Fibroblast of mammary gland (primary cell): ENCODE measurements at places on chromosomes 5 and 9.

GRCh38 chr9:126299706-126300276 lies 26.8 kb upstream of the MVB12B start:
- peak; percentile 9 for DNase-seq

GRCh38 chr5:100131161-100131560 lies 404.0 kb upstream of the FAM174A start:
- no peak for DNase-seq

- peak; percentile 85 for DNase-seq
These were observed 11.0 kb downstream of the TRIO start for GRCh38 chr5:14153932-14154731.

DNA sequence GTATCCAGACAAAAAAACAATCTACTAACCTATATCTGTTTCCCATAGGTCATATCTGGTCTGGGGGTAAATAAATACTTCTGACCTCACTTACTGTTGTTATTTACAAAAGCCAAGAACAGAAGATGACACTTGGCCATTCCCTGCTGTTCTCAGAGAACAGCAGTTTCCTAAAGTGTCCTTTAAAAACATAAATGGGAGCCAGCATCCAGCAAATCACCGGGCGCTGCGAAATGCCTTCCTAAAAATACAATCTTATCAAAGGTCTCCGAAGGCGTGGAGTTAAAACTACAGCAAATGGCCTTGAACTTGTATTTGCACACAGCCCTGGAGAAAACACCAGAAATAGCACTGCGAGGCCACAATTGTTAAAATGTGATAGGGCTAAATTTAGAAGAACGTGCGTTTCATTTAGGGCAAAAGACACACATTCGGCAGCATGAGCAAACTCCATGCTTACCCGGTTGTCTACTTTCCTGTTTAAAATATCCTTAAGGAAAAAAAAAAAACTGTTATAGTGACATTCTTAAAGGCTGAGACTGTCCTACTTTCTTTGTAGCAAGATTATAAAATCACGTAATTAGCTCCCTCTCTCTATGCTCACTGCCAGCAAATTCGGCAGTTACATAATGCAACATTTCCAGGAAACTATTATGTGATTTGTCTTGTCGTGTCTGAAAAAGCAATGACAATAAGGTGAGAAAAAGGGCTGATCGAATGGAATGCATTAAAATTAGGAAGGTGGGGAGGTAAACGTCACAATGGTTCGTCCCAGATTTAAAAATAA lies 1.5 kb downstream of the NFIL3 start:
- DNase-seq, result no peak

DNA sequence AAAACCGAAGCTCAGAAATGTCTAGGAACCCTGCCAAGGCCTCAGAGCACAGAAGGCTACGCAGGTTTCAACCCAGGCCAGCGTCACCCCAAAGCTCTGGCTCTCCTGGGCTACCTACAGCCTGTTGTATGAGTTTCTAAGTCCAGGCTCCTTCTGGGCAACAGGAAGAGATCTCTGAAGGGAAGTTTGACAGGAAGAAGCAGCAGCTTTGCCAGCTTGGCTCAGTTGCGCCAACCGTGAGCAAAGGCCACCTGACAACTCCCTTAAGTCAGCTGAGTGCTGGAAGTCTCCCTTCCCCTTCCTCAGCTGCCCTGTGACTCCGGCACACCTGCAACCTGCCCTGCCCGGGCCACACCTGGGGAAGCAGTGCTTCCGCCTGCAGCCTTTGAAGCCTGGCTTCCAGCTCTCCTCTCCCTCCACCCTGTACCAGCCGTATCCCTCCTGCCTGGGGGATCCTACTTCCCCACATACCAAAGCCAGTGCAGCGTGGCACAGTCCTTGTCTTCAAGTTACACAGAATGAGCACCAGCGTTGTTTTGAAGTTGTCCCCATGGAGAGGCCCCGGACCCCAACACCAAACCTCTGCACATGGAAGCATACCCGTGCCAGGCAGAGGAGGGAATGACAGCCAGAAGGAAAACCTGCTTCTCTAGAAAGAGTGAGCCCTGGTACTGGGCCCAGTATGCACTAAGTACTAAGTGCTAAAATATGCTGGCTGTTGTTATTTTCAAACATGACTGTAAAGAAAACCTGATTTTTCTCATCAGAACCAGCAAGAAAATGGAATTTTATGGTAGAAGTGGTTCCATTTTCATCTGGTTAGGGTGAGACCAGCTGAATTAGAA lies 36.5 kb downstream of the SHB start:
- DNase-seq, result no peak

DNA sequence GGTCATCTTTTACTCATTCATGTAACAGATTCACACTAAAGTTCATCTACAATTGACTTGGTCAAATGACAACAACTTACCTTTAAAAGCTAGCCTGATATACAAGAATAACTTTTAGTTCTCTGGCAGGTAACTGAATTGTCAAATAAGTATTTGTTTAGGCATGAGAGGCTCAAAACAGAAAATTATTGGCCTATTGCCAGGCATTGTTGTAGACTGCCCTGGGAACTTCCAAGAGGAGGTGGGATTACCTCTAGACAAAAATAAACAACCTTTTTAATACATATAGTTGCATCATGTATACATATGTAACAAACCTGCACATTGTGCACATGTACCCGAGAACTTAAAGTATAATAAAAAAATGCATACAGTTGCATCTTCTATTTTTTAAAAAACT lies 18.2 kb upstream of the SLCO4C1 start:
- no peak for DNase-seq

- DNase-seq, result peak; percentile 59
These were observed 262.9 kb upstream of the PTPRD start for GRCh38 chr9:10875752-10876151.

GRCh38 chr9:112890106-112891081 lies at the start of gene SLC46A2:
Gene SLC46A2, minus strand, starts transcription at chr9:112890876. Its CDS starts 195 bp downstream, at chr9:112890681.
- no peak for DNase-seq

- no peak for DNase-seq
These were observed 613.6 kb downstream of the ZNF608 start for GRCh38 chr5:124132843-124133242.

DNA sequence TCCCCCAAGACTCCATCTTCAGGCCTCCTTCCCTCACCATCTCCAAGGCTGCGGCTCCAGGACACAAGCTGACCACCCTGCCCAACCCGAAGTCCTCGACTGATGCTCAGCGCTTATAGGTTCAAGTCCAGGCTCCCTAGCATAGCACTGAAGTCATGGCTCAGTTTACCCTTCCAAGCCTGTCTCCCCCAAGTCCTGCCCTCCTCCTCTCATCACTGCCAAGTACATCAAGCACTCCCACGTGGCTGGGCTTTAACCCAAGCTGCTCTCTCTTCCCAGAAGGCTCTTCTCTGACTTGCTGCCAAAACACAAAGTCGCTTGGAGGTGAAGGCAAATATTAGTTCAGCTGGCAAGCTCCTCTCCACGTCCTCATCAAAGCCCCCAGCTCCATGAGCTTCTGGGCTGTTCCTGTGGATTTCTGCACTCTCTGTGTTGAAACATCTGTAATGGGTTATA lies 22.1 kb upstream of the MARCHF6 start:
- peak; percentile 87 for DNase-seq

DNA sequence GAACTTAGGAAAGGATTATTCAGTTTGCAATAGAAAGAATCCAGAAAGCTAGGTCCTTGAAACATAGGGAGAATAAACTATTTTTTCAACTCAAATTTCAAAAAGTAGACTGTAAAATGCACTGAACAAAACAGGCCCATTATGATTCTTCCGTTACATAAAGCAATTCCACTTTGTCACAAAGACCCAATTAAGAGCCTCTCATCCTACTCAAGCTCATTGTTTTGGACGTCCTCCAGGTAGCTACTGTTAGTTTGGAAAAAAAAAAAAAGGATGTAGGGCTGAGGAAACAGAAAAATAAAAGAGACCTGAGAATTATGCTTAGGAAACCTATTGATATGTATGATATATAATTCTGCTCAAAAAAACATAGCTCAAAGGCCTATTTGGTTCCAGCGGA lies 74.0 kb downstream of the DIRAS2 start:
- DNase-seq, result no peak

GRCh38 chr9:91599564-91599963 lies 175.9 kb upstream of the NFIL3 start:
- no peak for DNase-seq

- no peak for DNase-seq
These were observed 585.8 kb upstream of the SEMA6A start for GRCh38 chr5:117160391-117160790.

DNA sequence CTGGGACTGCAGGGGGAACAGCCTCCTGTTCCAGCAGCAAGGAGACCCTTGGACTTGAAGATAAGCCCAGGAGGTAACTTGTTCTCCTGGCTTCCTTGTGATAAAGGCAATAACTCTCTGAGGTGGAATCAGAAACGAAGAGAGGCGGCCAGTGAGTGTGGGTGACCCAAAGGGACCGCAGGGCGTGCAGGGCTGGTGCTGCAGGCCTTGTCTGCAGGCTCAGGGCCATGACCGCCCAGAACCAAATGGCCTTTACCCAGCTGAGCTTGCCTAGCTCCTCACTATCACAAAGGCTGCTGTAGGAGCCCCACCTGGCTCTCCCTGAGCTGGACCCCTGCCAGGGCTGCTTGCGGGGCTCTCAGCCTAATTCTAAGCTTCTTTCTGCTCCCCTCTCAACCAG lies 72.5 kb downstream of the NDFIP1 start:
- no peak for DNase-seq

GRCh38 chr5:25095261-25095660 lies 450.5 kb upstream of the CDH10 start:
- DNase-seq, result no peak

- DNase-seq, result no peak
These were observed 340.3 kb downstream of the KCNN2 start for GRCh38 chr5:114702136-114702535.

DNA sequence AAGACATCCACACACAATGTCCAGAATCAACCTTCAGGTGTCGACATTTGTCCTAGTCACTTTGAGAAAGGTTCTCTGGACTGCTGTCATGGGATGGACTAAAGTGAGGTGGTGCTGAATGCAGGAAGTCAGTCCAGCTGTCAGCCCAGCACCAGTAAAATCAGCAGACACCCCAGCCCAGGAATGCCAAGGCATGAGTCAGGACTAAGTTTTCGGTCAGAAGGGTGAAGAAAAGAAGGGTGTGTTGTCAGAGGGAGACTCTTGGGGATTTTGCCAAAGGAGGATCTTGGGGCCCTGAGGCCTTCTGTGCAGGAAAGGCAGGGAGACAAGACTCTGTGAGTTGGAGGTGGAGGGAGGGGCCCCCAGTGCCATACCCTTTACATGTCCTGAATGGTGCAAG lies 69.0 kb upstream of the XPA start:
- DNase-seq, result peak; percentile 27

- no peak for DNase-seq
These were observed 6.2 kb downstream of the PRDM12 start for GRCh38 chr9:130670644-130671043.

DNA sequence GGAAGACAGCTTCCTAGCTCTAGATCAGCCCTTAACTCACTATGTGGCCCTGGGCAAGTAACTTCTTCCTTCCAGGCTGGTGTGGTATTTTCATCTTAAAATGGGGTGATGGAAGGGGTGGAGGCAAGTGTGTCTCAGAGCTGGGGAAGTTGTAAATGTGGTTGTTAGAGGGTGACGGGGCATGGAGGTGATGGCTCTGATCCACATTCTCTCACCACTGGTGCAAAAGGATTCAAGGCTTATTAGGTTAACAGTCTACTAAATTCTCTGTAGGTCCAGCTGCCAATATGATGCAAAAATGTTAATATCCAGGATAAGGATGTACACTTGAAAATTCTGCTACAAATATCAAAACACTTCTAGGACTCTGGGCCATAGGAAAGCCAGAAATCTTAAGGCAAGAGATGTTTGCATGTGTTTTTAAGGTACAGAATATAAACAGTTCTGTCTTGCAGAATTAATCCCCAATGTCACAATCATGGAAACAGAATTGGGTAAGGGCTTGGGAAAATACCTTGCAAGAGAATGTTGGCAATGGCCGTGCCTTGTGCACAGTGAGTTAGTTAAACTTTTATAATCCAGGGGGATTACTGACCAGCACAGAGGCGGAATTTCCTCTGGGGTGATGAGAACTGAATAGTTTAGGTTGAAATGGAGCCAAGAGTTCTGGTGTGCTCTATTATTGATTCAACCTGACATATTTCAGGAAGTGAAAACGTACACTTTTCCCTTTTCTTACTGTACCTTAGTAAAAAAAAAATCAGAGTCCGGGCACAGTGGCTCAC lies 19.8 kb downstream of the TNFSF15 start:
- DNase-seq, result peak; percentile 28

GRCh38 chr5:68137511-68138140 lies 77.9 kb upstream of the PIK3R1 start:
- peak; percentile 83 for DNase-seq

- no peak for DNase-seq
These were observed 1.3 kb downstream of the SMAD5 start for GRCh38 chr5:136133922-136134379.

GRCh38 chr5:132886064-132886823 lies 12.8 kb downstream of the LEAP2 start:
- no peak for DNase-seq

- DNase-seq, result peak; percentile 94
These were observed 36.9 kb upstream of the ANGPTL2 start for GRCh38 chr9:127159325-127159801.

GRCh38 chr5:59645380-59645779 lies 248.1 kb downstream of the PDE4D start:
- no peak for DNase-seq

DNA sequence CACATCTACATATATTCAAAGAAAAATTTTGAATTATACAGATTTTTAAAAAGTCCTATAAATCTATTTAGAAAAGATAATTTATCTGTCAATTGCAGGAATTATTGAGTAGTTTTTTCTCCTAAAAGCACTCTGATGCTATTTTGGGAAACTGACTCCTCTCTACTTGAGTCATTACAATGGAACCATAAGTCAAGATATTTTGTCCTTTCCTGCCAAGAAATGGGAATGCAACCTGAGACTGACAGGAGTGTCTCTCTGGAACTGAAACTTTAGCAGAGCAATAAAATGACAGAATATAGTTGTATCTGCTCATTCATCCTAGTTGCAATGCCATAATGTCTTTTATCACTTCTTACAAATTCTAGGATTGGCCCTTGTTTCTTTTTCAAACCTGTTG lies 48.6 kb downstream of the CARTPT start:
- peak; percentile 29 for DNase-seq

- DNase-seq, result no peak
These were observed 21.7 kb downstream of the FEM1C start for GRCh38 chr5:115522832-115523403.

DNA sequence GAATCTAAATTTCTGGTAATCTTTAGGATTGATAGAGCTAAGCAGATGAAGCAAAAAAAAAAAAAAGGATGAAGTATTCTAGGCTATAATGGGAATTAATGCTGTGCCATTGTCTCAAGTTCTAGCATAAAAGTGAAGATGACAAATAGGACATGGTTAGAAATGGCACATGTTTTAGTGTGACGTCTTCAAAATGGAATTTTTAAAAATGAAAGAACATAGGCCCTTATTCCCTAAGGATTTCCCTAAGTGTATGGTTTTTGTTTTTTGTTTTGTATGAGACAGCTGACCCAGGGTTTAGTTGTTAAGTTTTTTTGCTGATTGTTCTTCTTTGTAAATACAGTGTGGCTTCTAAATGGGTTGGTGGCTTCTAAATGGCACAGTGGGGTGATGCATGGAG lies 7.1 kb downstream of the TLE4 start:
- DNase-seq, result peak; percentile 27
